ENCODE measurements at places on chromosomes 3 and 15.

GRCh38 chr15:80010131-80010673, 39.2 kb upstream of the BCL2A1 start:
- no peak for DNase-seq

GRCh38 chr3:65749066-65749465, 289.7 kb downstream of the MAGI1 start:
- no peak for DNase-seq

DNA sequence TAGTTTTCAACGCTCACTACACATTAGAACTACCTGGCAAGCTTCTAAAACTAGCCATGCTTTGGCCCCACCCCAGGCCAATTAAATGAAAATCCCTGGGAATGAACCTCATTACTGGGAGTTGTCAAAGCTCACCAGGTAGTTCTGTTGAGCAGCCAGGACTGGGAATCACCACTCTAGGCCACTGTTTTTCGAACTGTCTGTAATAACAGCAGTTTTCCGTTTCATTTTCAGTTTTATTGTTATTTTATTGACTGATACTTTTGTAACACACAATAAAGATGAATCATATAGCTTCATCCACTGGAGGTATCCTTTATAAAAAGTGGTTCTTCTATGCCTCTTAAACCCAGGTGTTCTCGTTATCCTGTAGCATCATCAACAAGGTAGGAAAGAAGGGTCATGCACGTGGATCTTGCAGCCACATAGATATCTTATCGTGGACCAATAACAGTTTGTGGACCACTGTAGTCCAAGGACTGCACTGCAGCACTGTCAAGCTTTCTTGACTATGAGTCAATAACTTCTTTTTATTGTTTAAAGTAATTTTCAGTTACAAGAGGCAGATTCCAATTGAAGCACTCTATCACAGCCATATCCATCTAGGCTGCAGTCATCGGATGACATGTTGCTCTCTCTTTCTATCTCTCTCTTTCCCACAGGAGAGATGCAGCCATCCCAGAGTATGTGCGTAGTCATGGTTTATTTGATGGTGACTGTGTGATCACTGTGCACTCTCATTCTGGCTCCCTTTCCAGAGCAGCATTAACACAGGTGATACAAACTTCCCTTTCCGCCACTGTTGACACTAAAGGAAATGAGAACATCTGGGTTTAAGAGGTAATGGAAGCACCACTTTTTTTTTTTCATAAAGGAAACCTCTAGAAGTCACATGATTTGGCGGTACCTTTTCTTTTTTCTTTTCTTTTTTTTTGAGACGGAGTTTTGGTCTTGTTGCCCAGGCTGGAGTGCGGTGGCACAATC, 39.0 kb upstream of the BLM start:
- peak; percentile 58 for DNase-seq

- no peak for DNase-seq
These were observed 6.8 kb upstream of the TXNRD3 start for GRCh38 chr3:126661532-126662364.

DNA sequence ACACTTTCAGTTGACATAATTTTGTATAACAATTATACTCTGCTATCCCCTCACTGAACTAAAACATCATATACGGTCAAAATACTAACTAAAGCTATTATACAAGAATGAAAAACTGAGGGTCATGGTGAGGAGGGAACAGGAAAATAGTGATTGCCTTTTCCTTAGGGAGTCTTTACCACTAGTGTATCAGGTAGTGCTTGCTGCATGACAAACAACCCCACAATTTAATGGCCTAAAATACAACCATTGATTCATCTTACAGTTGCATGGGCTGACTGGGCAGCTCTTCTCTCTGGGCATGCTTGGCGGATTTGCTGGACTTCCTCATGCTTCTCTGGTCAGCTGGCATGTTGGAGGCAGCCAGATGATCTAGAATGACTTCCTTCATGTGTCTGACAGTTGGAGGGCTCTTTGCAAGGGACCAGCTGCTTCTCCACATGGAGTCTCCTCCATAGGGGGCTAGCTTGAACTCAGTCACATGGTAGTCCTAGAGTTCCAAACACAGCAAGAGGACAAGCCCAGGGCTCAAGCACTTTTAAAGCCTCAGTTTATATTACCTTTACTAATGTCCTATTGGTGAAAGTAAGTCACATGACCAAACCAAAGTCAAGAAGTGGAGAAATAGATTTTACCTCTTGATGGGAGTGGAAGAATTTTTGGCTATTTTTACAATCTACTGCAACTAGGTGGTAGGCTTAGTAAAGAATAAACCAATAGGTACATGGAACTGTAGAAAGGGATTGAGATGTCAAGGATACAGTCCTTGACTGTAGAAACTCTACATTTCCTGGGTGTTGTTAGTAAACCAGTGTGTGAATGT, 18.8 kb downstream of the THAP10 start:
- no peak for DNase-seq

GRCh38 chr3:101849714-101850245, 466 bp downstream of the NFKBIZ start:
- peak; percentile 45 for DNase-seq

DNA sequence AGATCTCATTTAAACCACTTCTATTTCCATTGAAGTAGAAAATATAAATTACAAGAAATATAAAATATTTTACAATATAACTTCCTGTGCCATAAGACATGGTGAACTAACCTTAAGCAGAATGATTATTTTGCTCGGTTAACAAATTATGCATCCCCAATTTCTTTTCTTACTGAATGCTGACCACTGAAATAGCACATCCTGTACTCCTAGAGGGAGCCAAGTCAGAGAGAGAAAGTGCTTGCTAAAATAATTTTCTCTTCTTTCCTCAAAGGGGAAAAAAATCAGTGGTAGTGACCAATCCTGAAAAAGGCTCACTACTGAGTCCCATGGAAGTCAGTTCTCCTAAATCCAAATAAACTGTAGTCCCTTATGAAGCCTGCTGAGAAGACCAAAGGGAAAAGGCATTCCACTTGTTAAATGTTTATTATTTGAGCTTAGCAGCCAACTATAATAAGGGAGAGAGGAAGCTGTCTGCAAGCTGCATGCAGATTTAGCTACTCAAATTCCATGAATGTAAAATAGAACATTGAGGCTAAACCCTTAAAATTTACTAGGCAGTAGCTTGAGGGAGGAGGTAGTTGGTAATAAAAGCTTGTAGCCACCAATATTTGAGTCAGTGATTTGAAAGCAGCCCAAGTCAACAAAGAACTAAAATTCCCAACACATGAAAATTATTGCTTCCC, 33.1 kb downstream of the CEP152 start:
- DNase-seq: no peak

GRCh38 chr3:47399531-47400270, 18.9 kb downstream of the PTPN23 start:
- no peak for DNase-seq

GRCh38 chr15:95957861-95958260, 372.6 kb upstream of the NR2F2 start:
- no peak for DNase-seq

GRCh38 chr3:192843723-192844485, 73.8 kb downstream of the MB21D2 start:
- no peak for DNase-seq

GRCh38 chr3:100697172-100697571, 12.1 kb upstream of the TFG start:
- no peak for DNase-seq
